ENCODE measurements at places on chromosomes 7 and 10.

DNA sequence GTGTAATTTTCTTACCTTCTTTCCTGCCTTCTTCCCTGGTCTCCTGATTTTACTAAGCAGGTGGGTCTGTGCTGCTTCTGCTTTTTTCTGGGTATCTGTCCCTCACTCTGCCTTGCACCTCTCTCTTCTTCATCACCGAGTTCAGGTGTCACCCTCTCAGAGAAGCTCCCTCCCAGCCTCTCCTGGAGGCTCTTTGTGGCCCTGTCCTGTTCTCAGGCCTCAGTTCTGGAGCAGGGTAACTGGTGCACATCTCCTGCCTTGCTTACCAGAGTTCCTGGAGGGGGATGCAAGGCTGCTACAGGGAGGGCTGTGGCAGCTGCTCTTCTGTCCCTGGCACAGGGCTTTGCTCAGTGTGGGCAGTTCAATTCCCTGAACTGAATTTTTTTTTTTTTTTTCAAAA, 66.1 kb downstream of the RBM33 start:
- DNase-seq = no peak

GRCh38 chr10:86226781-86227201, 139.8 kb downstream of the GRID1 start:
- DNase-seq = no peak

DNA sequence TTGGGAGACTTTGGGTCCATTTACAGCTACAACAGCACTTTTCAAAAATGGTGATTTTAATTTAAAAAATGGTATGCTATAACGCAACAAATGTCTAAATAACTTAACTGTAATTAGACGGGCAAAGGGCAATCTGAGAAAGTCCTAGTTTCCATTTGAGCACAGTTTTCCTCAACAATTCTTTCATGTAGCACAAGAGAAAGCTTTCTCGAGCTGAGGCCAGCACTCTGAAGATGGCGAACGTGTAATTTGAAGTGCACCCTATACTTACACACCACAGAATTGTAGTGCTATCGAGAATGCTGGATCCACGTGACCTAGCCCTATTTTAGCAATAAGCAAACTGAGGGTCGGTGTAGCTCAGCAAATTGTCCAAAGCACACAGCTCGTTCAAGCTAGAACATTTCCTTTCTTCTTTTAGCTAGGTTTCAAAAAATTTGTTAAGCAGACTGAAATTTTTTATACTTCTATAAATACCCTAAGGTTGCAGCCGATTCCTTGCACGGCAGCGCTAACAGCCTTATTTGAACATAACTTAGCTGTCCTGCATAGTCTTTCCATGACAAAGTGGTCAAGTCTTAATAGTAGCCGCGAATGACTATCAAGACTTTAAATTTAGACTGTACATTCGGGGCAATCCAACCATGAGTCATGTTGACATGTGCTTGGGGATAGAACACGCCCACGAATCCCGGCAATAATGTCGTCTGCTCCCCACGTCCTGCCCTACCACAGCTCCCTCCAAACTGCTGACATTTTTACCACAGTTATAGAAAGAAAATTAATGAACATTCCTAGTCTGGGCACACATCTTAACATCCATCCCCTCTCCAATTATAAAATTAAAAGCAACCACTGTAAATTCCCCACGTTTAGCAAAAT, 10.0 kb downstream of the KLF6 start:
- DNase-seq = no peak

DNA sequence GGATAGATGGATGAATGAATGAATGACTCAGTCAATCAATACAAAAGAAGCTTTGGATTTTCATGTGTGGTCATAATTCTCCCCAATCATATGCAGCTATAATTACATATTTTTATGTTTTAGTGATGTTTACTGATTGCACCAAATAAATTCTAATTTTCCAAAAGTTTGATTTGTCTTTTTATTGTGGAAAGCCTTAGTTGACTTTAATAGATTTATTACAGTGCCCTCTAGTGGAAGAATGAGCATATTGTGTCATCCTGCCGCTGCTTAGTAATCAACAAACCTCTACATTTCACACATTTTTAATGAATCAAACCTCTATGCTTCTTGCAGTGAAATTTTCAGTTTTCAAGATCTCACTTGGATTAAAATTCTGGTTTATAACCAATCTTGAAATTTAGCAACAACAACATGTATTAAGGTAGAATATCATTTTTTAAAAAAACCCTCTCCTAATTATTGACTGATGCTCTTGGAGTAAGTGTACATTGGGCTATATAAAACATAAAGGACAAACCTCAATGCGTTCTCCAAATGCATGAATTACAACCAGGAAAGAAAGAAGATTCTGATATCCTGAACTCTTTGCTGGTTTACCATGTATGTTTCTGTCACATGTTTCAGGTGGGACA, 55.6 kb upstream of the PNLIP start:
- DNase-seq = no peak

DNA sequence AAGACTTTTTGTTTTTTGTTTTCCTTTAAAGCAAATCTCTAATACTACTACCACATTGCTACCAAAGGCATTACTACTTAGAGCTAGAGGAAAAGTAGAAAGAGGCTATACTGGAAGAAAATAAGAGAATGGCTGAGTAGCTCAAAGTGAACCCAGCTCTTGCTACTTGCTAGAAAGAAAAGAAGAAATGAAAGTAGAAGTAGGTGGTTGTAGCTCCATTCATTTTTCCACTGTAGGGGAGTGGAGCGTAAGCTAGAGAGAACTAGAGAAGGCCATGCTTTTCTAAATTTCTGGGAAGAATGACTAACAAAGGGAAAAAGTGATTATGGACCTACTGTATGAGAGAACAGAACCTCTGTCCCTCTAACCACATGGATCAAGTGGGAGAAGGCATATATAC, 184.4 kb downstream of the PON1 start:
- no peak for DNase-seq

- no peak for DNase-seq
These were observed 80.6 kb downstream of the ARHGAP21 start for GRCh38 chr10:24642921-24643678.

DNA sequence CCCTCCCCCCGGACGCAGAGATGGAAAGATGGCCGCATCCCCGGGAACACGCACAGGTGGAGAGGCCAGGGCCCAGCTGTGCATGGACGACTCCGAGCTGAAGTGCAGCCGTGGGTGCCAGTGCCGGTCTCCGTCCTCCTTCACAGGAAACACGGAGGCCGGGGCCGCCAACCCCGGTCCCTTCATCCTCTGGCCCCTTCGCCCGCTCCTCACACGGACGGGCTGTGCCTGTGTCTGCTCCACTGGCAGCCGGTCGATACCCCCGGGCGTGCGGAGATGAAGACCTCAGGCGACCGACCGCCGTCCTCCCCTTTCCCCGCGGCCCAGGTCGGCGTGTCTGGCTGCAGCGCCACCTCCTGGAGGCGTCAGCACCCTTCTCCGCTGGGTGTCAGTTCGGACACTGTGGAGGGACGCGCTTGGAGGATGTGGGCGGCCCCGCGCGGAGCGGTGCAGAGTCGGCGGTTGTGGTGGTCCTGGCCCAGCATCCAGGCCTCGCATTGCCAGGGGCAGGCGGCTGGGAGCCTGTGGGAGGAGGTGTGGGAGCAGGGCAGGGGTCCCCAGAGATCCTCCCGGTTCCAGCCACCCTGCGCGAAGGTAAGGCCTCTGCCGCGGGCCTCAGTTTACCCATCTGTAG, 9.9 kb downstream of the ZNF511 start:
- peak; percentile 36 for DNase-seq

GRCh38 chr10:79128923-79129305, 60.1 kb downstream of the ZMIZ1 start:
- no peak for DNase-seq

DNA sequence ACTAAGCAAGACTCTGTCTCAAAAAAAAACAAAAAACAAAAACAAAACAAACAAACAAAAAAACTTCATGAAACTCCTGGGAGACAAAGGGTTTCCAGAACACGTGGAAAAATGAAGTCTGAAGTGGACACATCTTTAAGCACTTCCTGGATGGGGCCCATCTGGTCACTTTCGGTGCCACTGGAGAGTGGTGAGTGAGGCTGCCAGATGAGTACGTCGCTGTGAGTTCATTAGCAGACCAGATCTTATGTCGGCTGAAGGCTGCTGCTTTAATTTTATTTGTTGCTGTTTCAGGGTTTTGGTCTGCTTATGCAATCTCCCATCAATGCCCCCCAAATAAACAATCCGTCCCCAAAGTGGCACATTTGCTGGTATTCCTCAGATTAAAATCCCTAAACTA, 64.4 kb downstream of the NPTX2 start:
- DNase-seq = no peak

GRCh38 chr7:101631224-101631714, 2.2 kb upstream of the MYL10 start:
- no peak for DNase-seq

GRCh38 chr10:12333380-12334185, 15.8 kb upstream of the CAMK1D start:
- no peak for DNase-seq

DNA sequence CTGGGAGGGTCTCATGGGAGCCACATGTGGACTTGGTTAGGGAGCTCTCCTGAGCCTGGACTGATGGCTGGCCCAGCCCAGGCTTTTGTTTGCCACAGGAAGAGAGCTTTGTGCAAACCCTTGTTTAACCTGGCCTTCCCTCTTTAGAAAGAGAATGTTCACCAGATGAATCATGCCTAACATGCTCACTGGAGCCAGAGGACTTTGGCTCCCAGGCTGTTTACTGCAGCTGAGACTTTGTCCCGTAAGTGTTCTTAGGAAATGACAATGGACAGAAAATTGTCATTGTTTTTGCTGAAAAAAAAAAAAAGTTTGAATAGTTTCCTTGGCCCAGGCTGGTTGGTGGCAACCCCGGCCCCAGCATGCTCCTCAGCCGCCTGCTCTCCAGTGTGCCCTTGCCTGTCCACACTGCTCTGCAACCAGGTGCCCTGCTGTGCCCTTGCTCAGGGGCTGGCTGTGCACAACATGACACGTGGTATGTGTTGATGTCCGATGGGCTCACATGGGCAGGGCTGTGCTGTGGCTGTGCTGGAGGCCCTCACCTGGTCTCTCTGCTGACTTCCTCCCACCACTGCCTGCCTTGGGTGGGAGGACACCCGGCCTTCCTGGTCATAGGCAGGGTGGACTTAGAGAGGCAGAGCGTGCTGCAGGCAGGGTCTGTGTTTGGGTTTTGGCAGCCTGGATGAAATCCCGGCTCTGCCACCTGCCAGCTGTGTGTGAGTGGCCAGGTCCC, 215.3 kb upstream of the ZNF32 start:
- DNase-seq = no peak

DNA sequence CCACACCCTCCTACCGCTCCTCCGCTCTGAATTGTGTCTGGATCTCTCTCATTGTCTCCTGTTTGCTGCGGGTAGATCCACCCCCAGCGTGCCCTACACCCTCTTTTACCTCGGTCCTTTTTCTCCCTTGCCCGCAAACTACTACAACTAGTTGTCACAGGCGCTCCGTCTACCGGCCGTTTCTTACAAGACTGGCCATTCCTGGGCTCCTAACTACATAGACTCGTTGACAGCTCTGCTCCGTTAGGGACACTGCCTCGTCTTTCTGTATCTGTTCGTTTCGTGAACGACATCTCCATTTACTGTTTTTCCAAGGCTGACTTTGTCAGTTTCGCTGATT, 786 bp downstream of the TAF3 start:
- DNase-seq = no peak

GRCh38 chr10:241451-241850, 106.2 kb downstream of the ZMYND11 start:
- DNase-seq = no peak

DNA sequence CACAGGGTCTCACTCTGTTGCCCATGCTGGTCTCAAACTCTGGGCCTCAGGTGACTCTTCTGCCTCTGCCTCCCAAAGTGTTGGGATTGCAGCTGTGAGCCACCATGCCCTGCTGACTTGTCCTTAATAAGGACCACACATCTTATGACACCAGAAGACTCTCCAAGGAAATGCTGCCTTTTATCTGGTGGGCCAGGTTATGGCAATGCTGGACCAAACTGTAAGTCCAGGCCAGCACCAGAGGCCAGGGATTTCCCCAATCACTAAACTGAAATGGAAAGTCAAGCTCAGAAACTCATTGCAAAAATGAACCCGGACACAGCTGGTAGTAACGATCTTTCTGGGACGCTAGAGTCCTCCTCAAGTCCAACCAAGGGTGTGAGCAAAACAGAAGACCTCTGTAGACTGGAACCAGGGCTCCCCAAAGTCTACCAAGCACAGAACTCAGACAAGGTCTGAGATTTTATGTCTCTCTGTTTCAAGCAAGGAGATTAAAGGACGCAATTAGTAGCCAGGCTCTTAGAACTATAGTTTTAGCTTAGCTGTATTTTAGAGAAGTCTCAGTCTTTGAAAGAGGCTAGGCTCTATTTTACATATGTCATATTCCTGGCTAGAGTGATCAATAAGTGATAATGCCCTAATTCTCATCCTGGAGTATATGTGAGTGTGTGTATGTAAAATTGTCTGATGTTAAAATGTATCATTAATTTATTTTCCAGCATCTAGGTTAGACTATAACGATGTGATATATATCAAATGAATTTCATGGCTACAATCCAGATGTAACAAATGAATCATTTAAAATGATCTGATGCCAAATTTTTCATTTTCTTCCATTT, 74.0 kb upstream of the ITGB1 start:
- no peak for DNase-seq

- DNase-seq = no peak
These were observed 149.0 kb upstream of the UNC5B start for GRCh38 chr10:71063401-71063800.

DNA sequence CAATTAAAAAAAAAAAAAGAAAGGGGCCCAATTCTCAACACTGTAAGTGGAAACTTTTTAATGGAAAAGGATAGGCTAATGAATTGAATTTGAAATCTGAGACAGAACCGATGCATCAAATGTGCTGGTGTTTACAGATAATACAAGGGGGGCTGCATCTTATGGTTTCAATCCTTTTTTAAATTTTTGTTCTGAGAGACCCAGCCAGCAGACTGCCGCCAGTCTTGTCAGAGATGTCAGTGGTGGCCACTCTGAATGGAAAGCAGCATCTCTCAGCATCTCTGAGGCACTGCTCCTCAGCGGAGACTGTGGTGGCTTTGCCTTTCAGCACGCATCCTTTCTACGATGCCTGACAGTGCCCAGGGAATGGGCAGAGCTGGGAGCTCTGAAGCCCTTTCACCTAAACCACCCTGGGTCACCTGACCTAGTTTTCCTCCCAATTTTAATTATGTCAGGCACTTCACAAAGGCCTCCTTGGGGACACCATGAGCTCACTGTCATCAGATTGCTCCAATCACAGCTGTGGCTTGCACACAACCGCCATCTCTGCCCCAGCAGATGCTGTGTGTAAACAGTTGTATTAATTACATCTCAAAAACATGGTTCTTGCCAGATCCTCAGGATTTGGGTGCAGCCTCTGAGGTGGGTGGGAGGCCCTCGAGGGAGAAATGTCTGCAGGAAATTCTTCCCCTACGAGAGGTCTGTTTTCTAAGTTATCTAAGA, 81.2 kb downstream of the EGFR start:
- DNase-seq = no peak

DNA sequence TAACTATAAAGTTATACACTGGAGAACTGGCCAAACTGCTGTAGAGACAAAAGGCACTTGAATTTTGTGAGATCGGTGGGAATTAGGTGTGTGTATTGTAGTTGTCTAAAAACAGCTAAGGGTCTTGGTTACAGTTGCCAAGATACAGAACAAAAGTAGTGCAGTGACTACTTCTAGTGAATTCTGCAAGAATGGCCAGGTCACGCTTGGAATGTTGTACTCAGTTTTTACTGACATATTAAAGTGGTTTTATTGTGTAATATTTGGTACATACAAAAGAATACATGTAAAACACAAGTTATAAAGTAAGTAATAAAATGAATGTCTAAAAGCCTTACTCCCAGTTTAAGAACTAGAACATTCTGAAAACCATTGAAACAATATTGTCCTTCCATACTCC, 42.4 kb downstream of the PRPF18 start:
- DNase-seq = no peak

- no peak for DNase-seq
These were observed 114.4 kb upstream of the CREB5 start for GRCh38 chr7:28297801-28298459.
